ENCODE measurements at places on chromosomes 6 and 20.
A peak's percentile ranks its signal among the peaks of the same experiment; 100 is the strongest.

GRCh38 chr6:71079677-71080076 is 122.8 kb upstream of the B3GAT2 start:
- no peak for DNase-seq

- no peak for DNase-seq
These were observed 11.1 kb downstream of the GGT7 start for GRCh38 chr20:34861386-34862084.

GRCh38 chr6:83006270-83006905 is 59.3 kb downstream of the UBE3D start:
- DNase-seq, result no peak

- no peak for DNase-seq
These were observed 44.3 kb downstream of the TPD52L1 start for GRCh38 chr6:125197795-125198269.

DNA sequence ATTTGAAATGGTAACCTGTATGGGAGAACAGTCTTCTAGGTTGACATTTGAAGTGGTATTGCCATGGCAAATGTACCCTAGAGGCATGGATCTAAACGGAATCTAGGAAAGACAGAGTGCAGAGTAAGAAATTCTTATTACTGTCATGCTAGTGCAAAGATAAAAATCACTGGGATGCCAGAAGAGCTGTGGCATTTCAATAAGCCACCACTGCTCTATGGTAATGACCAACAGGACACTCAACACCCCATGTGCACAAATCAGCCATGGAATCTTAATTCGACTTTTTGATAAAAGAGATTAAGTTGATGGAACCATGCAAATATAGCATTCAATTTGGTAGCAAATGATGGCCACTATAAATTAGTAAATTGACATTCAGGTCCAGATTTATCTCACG is 74.1 kb downstream of the ID4 start:
- DNase-seq, result no peak

DNA sequence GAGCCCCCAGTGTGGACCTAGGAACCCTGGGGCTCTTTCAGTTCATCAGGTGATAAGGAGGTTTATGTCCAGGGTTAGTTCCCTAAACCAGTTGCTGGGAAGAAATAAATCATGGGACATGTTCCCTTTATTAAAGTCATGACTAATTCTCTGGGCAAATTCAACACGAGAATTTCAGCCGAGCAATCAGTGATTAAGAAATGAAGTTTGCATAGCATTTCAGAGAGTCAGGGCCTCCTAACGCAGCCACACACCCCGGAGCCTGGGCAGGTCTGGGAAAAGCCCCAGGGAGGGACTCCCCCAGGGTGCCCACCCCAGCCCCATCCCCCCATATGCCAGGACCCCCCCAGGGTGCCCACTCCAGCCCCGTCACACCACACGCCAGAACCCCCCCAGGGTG is 20.1 kb downstream of the SLCO4A1 start:
- no peak for DNase-seq

- DNase-seq, result peak; percentile 49
These were observed 24.5 kb downstream of the ILRUN start for GRCh38 chr6:34671801-34672656.

DNA sequence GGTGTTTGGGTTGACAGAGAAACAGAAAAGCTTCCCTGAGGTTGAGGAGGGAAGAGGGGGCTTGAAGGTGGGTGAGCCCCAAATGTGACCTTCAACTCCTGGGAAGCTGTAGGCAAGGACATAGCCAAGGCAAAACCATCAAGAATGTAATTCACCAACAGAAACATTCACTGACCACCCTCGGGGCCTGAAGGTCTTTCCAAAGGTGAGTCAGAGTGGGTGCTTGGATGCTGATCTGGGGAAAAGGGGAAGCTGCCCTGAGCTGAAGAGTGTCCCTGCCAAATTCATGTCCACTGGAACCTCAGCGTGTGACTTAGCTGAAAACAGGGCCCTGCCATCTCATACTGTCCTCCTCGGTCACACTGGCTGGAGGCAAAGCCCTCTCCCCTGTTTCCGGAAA is 234.2 kb upstream of the SULF2 start:
- DNase-seq, result no peak

GRCh38 chr6:53492860-53493634 is 51.9 kb downstream of the GCLC start:
- no peak for DNase-seq

GRCh38 chr6:6915813-6916547 is 191.8 kb upstream of the RREB1 start:
- no peak for DNase-seq

DNA sequence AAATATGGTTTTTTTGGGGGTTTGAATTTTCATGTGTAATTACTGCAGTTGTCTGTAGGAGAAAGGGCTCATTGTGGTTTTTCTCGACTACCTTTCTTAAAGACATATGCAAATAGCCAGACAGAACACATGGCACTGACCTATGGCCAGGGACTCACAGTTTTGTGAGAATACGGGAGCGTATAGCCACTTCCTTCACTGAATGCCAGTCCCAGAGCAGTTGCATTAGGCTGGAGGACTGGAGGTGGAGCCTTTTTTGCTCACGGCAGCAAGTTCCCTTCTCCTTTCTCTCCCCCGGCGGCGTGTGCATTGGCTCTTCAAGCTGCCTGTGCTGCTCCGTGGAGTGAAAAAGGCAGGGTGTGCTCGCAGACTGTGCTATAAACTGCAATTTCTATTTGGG is 114.9 kb downstream of the AKAP7 start:
- no peak for DNase-seq

- DNase-seq, result no peak
These were observed 5.1 kb downstream of the TP53RK start for GRCh38 chr20:46683939-46684750.

GRCh38 chr20:11453430-11453829 is 464.3 kb upstream of the BTBD3 start:
- no peak for DNase-seq

DNA sequence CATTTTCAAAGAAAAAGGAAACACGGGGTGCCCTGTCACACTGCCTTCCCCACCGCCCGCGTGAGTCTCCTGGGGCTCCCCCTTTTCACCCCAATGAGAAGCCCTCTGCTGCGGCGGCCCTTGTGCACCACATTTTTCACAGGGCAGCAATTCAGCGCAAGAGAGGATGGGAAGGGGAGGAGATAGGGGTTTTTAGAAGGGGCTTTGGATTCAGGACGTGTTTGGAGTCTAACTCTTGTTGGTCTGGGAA is 726 bp upstream of the ARFGEF3 start:
- DNase-seq, result no peak

- no peak for DNase-seq
These were observed 26.4 kb upstream of the SALL4 start for GRCh38 chr20:51828762-51829161.

GRCh38 chr20:37267667-37268313 is 6.2 kb upstream of the GHRH start:
- no peak for DNase-seq

GRCh38 chr6:158358450-158359077 is 46.3 kb downstream of the TULP4 start:
- no peak for DNase-seq

- DNase-seq, result no peak
These were observed 219.7 kb downstream of the ZMYND8 start for GRCh38 chr20:47136782-47137181.

GRCh38 chr6:123215211-123215610 is 219.2 kb downstream of the CLVS2 start:
- DNase-seq, result no peak

DNA sequence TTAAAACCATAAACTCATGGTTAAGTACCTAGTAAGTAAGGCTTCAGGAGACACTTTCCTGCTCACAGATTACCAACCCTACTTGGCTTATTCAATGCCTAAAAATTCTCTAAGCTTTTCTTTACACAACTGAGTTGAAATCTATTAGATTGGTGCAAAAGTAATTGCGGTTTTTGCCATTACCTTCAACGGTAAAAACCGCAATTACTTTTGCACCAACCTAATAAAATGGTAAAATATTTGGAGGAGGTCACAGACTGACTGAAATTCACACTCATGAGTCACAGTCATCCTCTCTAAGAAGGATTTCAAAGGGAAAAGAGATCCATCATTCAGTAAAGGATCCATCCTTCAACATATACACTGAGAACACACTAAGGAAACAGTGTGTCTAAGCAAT is 25.9 kb downstream of the PKHD1 start:
- DNase-seq, result no peak

DNA sequence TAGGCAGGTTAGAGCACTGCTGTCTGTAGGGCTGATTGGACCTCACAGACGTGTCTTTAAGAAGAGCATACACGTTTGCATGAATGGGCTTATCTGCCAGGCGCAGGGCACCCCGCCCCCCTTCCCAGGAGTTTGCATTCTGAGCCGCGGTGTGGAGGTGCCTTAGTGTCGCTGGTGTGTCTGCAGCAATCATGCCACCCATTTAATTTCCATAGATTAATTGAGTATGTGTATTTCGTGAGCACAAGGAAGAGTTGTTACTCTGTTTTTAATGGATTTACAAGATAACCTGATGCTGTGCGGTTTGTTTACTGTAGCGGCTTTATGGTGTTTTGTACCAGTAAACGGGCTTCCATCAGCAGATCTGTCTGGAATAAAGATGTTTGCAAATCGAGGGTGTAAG is 107.7 kb downstream of the ZDHHC14 start:
- no peak for DNase-seq

- DNase-seq, result no peak
These were observed 117.8 kb upstream of the SUPT3H start for GRCh38 chr6:45495429-45496084.

GRCh38 chr6:83711958-83712357 is 3.1 kb upstream of the SNAP91 start:
- no peak for DNase-seq

DNA sequence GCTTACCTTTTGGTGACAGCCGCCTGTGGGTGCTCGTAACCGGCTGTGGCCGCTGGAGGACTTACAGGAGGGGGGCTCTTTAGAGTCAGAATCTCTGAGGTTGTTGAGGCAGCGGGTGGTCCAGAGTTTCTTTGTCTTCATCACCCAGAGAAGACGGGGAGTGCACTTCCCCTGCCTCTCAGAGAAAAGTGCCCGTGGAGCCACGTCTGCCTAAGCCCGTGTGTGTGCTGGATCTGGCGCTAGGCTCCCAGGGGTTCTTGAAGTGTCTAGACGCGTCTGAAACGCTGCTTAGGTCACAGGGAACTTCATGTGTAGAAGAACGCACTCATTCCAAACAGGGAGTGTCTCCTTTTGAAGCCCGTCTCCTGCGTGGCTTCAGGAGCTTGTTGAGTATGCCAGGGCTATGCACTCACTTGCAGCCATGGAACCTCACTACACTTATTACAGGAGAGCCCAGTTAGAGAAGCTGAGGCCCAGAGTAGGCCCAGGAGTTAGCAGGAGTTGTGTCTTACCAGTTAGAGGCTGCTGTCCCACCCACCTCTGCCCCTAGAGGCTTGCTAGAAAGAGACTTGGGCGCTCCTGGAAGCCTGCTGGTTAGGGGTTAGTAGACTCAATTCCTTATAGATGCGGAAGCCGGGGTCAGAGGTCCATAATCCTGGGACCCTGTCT is 1.3 kb downstream of the LSM14B start:
- DNase-seq, result no peak

GRCh38 chr6:158506601-158507000 is 53.3 kb upstream of the TMEM181 start:
- DNase-seq, result no peak

DNA sequence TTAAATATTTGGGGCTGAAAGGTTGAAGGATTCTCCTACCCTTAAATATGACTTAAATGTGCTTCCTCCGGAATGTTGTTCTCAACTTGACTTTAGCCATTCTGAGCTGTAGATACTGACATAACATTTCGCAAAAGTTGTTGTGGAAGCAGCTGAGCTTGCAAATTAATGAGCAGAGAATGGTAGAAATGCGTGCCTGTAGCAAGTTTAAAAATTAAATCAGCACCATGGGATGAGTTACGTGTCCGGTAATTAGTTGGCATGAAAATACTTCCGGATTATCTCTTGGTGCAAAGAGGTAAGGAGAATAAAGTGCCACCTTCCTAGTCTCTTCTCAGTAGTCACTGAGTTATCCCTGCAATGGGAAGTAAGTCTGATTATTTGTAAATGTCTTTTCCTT is 23.6 kb upstream of the PBOV1 start:
- DNase-seq, result no peak

DNA sequence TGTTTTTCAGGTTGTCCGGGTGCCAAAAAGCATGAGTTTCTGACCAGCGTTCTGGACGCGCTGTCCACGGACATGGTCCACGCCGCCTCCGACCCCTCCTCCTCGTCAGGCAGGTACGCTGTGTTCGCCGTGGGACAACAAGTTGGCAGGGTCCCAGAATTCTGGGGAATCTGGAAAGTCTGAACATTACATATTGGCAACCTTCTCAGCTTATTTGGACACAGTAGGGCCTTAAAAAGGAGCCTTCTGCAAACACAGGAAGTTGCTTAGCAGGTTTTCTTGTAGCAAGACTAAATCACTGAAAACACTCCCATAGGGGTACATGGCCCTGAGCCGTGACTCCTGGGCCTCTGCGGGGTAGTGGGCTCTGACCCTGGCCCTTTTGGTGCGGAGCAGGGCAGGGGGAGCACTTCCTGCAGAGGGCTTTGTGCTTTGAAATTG is 209.7 kb downstream of the SMOC2 start:
- no peak for DNase-seq

DNA sequence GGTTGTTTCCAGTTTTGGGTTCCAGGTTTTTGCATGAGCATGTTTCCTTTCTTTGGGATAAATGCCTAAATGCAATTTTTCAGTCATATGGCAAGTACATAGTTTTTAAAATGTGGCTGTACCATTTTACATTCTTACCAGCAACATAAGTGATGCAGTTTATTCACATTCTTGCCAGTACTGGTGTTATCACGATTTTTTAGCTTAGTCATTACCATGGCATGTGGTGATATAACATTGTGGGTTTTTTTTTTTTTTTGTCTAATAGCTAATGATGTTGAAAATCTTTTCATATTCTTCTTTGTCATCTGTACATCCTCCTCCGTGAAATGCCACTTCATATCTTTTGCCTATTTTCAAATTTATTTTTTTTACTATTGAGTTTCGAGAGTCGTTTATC is 2.9 kb upstream of the TDRD6 start:
- no peak for DNase-seq

DNA sequence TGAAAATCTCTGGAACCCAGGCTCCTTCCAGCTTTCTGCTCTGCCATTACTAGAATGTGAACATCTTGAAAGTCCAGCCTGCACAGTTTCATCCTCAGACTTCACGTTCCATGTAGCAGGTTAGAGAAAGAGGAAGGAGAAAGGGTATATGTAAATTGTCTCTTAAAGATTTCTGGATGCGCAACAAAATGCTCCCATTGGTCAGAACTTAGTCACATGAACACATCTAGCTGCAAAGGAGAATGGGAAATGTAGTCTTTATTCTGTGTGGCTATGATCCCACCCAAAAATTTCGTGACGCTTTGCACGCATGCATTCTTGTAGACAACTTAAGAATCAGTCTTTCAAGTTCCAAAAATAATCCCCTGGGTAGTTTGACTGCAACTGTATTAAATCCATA is 46.4 kb upstream of the CHD6 start:
- no peak for DNase-seq

- DNase-seq, result no peak
These were observed 14.3 kb downstream of the TTPAL start for GRCh38 chr20:44489931-44490330.

GRCh38 chr6:38827024-38827423 is 111.9 kb downstream of the DNAH8 start:
- no peak for DNase-seq

GRCh38 chr20:48025661-48026060 is 240.4 kb upstream of the SULF2 start:
- DNase-seq, result no peak
